ENCODE measurements at places on chromosomes 3 and 15.
A peak's percentile ranks its signal among the peaks of the same experiment; 100 is the strongest.

- no peak for DNase-seq
Observed at GRCh38 chr3:9934235-9934621, 594 bp downstream of the CRELD1 start.

DNA sequence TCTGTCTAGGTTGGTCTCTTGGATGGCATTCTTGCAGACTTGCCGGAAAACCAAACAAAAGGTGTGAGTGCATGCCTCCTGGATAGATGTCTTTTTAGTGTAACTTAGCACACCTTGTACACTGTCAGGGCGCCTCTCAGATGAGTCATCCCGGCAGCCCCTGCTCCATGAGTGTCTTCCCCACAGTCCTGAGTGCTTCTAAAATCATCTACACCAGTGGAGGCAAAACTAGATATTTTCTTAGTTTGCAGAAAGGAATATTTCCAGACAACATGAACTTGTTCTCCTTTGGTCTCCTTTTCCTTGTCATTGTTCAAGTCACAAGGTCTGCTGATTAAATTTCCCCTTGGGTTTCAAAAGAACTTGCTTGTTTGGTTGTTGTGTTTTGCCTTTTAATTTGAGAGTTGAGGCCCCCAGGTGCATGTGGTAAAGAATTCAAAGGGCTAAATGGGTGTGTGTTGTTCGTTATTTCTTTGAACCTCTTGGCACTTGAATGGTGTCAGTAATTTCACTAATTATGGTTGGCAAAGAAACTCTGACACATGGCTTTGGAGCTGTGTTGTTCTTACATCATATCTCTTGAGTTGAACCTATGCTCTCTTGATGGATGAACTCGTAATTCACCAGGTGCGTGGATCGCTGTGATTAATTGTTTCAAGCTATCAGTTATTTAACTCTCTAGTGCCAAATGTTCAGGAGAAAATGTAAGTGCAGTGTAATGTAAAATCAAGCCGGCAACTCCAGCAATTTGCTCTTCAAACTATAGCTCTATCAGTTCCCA is 98.2 kb downstream of the IGF1R start:
- no peak for DNase-seq

GRCh38 chr3:37477711-37478487 is 303.5 kb upstream of the LRRFIP2 start:
- DNase-seq, result no peak

- no peak for DNase-seq
Observed at GRCh38 chr3:197561926-197562325, 6.2 kb upstream of the BDH1 start.

- no peak for DNase-seq
Observed at GRCh38 chr3:32113566-32113965, 7.1 kb downstream of the GPD1L start.

DNA sequence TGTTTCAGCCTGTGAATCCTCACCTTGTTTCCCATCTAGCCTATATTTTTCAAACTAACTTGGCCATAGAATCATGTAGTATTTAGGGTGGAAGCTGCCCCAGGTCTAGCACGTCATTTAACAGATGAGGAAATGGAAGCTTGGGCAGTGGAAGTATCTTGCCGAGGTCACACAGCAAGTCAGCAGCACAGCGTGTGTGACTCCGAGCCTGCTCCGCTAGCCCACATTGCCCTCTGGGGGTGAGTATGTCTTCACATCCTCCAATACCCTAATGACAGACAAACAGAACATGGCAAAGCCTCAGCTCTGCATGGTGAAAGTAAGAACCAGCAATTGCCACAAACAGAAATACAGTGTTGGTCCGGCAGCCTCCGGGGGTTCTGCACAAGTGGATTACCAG is 2.2 kb upstream of the CCR5 start:
- peak; percentile 80 for DNase-seq

GRCh38 chr3:45021524-45022297 is 4.4 kb upstream of the CLEC3B start:
- DNase-seq, result no peak

DNA sequence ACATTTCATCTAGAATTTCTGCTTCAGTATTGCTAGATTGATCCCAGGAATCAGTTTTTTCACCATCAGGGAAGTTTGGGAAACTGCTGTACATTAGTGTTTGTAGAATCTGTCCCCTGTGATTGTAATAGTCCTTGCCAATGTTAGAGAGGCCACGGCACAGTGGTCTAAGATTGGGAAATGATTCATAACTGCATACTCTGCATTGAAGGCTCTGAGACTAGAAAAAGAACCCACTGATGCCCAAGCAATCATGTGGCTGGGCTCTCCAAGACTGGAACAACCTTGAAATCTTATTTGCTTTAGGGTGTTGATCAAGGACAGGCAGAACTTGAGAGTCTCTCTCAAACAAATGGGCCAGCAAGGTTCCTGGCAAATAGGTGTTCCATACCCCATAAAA is 245.6 kb upstream of the LRTM1 start:
- no peak for DNase-seq

DNA sequence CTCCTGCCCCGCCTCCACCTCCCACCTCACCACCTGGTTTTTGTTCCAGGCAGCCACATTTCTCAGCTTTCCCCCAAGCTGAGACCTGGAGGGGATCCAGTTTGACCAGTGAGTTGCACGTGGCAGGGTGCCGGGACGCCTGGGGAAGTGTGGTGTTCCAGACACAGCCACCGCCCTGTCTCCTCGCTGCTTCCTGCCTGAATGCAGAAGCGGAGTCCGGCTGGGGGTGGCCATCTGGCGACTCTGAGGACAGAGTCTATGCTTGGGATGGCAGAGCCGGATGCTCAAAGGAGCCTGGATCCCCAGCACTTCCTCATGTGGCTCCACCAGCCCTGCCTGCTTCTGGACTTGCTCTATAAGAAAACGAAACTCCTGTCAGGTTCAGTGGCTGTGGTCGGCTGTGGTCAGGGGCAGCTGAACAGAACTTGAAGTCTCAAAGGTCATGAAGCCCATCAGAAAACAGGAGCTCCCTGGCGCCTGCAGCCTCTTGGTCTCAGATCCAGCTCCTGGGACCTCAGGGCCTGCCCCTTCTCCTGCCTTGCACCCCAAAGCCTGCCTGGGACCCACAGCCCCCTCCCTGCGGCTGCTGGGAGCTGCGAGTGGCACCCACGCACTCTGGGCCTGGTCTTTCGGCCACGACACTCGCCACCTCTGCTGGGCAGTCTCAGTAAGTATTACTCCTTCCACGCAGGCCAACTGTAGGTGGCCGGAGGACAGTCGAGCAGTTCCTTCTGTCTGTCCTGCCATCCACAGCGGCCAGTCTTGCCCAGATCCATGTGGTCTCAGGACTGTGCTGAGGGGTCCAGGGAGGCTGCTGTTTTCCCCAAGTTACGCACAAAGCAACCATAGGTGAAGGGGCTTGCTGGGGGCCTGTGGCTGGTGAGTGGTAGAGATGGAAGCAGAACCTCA is 112.8 kb upstream of the MEF2A start:
- peak; percentile 80 for DNase-seq

DNA sequence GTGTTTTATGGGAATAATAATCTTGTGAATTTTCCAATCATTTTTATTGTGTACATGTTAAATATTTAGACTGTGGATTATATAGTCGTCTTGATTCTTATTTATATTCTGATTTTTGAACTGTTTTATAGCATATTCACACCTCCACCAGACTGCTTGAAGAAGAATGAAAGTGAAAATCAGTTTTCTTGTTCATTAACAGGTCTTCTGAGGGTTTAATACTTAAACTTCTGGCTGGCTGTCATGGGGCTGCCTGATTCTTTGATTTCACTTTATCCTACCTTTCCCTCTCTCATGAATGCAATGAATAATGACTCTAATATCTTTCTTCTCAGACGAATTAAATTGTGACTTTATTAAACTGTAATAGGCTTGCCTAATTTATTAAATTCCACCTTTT is 56.2 kb downstream of the ATP2C1 start:
- no peak for DNase-seq

DNA sequence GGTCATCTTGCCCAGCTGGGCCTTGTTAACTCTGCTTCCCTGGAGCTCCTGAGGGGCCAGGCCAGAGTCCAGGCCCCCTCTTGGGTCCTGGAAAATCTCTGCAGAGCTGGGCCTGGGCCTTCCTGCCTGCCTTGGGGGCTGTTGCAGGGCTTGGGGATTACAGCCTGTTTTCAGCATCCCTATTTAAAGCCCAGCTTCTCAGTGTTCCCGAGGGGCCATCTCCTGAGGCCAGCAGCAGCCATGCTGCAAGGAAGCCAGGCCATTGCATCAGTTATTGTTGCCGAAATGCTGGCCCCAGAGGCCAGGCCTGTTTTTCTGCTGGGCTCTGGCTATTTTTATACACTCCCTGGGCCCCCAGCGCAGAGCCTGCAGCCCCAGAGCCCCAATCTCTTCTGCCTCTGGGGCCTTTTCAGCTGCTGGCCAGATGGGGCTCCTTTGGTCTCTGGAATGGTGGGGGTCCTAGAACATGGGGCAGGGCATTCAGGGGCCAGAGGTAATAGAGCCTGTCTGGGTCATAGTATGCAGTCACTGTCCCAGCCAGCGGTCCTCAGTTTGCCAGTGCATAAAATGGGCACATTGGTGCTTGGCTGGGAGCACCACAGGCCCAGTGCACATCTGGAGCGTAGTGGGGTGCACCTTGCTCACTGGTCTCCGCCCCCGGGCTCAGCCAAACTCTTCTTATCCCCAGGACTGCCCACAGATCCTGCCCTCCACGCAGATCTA is 28.5 kb downstream of the PLXNA1 start:
- no peak for DNase-seq

DNA sequence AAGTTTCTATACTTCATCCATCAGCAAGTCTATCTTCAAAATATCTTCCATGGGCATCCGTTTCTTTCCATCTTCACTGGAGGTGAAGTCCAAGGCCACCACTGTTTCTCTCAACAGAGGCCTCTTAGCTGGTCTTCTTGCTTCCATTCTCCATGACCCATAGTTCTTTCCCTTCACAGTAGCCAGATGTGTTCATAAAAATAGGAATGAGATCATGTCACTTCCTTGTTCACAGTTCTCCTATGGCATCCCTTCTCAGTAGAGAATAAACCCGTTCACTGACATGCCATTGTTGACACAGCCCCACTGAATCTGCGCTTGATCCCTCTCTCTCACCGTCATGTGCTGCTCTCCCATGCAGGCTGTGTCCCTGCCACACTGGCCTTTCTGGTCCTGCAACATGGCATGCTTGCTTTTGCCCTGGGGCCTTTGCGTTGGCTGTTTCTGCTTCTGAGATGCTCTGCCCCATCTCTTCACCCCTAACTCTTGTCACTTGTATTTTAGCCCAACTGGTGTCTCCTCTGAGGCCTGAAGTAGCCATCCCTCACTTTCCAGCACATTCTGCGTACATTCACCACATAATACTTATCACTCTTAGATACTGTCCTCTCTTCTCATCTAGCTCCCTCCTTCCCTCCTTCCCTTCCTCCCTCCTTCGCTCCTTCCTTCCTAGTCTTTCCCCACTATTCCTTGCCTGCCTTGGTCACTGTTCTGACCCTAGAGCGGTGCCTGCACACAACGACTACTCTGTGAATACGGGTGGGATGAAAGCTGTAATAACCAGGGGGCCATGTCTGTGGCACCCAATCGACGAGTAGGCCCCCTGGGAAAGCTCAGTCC is 42.0 kb downstream of the STARD5 start:
- no peak for DNase-seq

Data from upper lobe of left lung (tissue), 6 donors.